Transverse colon (tissue), 4 donors: ENCODE measurements at places on chromosomes 1 and 21. TPM values are rescaled to one million over a fixed set of nuclear protein-coding genes. Genes with fewer than 3 reads are reported as not detected.

DNA sequence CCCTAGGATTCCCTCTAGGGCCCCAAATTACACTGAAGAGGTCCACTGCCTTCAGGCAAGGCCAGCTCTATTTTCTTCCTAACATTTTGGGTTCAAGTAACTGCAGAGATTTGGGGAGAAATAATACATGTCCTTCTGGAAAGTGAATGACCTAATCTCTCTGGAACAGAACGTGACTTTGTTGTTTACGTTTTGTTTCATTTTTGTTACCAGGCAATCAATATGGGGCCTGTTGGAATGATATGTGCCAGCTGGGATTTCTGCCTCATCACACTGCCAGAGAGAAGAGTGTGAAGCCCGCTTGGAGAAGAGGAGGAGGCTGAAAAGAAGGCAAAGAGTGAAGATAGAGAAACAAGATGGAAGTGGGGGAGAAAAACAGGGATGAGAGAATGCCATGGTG lies 116.7 kb downstream of the FASLG start:
- no peak for DNase-seq

NR5A2 gene
- total RNA-seq = 75.4 TPM

DNA sequence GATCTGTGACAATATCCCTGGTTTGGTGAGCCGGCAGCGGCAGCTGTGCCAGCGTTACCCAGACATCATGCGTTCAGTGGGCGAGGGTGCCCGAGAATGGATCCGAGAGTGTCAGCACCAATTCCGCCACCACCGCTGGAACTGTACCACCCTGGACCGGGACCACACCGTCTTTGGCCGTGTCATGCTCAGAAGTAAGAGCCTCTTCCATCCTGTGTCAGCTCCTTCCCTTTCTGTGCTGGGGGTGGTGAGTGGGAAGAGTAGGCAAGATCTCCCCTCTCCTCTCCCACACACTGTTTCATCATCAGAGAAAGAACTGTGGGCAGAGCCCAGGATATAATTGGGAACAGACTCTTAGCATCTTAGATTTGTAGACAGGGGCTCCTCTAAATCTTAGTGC lies 6.1 kb downstream of the WNT2B start:
- no peak for DNase-seq

S1PR1 gene
- total RNA-seq = 8.2 TPM

DNA sequence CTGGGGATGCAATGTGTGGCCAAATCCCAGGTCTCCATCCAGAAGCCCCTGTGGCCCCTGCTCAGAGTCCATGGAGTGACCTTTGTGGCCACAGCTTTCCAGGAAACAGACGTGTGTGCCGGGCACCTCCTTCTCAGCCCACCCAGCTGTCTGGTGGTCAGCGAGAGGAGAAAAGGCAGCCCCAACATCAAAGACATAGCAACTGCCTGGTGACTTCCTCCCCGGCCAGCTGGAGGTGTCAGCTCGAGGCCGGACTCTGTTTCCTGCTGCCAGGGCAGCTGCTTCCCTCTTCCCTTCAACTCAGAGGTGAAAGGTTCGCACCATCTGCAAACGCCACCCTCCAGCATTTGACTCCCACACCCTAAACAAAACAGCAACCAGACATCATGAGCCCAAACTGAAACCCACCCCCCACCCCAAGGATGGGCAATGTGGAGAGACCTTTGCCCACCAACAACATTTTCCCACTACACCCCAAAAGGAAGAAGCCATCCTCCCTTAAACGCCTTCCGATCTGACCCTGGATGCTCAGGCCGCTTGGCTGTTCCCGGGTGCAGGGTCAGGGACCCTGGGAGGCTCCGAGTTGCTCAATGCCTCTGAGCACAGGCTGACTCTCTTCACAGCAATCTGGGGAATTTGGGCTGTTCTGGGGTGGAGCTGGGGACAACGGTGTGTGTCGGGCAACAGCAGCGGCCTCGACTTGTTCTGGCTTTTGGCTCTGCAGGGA lies 162.3 kb downstream of the PSMG1 start:
- peak; percentile 39 for DNase-seq

KRTAP15-1 gene
- total RNA-seq = not detected

DNA sequence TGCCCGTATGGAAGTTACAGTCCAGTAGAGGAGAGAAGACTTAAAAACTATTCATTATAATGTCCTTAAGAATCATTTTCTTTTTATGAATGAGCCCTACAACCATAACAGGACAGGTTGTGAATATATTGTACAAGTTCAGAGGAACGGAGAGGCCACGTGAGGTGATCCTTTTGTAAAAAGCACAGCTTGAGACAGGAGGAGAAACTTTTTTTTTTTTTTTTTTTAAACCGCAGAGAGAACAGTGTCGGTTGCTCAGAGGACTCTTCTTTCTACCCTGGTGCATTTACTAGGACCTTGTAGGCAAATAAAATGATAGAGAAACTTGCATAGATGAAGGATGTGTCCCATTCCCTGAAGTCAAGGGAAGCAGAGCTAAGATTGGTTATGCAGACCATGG lies 32.1 kb downstream of the DYRK1A start:
- DNase-seq = no peak

- DNase-seq = no peak
These were observed 9.5 kb downstream of the PALMD start for GRCh38 chr1:99655376-99655775.

DNA sequence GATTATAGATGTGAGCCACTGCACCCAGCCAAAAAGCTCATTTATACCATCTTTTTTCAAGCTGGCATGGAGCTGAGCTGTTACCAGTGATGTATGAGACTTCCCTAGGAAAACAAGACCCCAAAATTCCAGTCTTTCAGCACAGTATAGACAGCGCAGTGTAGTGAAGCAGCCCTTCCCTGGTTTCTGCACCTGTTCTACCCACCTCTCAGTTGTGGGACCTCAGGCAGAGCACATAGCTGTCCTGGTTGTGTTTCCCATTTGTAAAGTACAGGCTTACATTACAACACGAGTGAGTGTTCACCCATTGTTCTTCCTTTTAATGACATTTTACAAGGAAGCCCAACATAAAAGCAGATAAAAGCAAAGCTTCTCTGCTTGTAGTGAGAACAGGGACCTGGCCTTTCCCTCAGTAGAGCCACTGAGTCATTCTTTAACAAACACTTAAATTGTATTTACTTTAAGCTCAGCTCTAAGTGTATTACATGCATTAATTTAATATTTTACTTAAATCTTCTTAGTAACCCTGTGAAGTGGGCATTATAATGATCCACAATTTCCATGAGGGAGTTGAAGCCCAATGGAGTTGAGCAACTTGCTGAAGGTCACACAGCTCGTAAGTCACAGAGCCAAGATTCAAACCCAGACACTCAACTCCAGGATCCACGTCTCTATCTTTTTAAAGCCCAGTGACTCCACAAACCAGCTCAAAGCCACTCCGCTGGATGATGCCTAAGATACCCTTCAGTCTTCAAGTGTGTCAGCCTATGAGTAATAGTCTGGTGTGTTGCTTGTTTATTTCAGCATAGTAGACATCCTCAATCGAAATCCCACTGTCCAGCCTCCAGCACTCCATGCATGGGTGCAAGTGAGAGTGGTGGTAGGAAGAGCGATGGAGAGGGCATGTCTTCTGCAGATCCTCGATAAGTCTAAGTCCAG lies 40.5 kb upstream of the CAPZB start:
- no peak for DNase-seq

DNA sequence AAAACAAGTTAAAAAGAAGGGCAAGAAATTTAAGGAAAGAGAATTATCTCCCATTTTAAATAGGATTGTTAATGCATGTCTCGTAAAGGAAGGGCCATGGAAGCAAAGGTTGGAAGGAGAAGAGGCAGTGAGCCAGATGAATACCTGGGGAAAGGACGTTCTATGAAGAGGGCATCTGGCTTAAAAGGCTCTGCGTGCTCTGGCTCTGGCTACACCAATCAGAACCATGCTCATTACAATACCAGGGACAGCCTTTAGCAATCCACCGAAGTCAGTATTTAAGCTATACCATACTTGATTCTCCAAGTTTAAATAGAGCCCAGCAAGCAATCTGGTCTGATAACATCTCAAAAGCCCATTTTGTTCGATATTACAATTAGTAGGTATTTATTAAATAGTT lies 58.5 kb upstream of the C1orf87 start:
- DNase-seq = no peak

- DNase-seq = no peak
These were observed 135.9 kb downstream of the SLC30A10 start for GRCh38 chr1:219792337-219793021.

DNA sequence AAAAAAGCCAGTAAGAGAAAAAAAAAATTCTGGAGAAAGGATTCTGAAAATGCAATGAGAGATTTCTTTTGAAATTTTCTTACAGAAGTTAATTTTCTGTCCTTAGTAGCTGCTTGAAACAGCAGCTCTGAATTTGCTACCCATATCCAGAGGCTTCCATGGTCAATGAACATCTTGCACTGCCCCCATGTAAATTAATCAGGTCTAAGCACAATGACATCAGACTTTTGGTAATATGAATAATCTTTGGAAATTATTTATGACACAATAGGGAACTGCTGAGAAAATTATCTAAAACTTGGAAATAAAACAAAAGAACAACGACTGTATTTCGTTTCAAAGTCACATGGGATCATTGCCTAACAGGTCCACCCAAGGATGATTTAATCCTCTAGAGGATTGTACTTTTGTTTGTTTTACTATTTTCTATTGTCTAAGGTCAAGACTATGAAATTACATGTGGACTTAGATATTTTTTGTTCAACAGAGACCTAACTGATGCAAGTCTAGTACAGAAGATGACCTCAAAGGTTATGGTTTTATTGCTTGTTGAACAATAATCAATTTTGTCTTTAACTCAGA lies 312.1 kb downstream of the BACH1 start:
- no peak for DNase-seq

GRCh38 chr1:57620605-57621004 lies 196.7 kb upstream of the DAB1 start:
- no peak for DNase-seq

GRCh38 chr1:203046984-203047630 lies 20.8 kb downstream of the PPFIA4 start:
- DNase-seq = no peak

PROK1 gene
- total RNA-seq = not detected

RIPPLY3 gene
- not detected for total RNA-seq

DNA sequence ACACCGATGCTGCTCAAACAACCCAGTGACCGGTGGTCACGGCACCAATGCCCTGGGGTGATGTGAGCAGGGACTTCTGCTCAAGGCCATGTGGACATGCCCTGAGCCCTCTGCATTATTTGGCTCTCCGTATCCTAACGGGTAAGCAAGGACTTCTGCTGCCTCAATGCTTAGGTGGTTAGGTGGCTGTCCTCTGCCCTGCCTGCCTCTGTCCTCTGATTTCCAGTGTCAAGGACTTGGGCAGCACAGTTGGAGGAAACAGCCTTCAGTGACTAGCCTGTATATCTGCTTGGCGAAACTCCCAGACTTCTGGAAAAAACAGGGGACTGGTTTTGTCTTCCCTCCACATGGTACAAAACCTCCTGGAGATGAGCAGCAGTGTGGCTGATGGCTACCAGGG lies 34.5 kb downstream of the DNAJC11 start:
- DNase-seq = no peak

DNA sequence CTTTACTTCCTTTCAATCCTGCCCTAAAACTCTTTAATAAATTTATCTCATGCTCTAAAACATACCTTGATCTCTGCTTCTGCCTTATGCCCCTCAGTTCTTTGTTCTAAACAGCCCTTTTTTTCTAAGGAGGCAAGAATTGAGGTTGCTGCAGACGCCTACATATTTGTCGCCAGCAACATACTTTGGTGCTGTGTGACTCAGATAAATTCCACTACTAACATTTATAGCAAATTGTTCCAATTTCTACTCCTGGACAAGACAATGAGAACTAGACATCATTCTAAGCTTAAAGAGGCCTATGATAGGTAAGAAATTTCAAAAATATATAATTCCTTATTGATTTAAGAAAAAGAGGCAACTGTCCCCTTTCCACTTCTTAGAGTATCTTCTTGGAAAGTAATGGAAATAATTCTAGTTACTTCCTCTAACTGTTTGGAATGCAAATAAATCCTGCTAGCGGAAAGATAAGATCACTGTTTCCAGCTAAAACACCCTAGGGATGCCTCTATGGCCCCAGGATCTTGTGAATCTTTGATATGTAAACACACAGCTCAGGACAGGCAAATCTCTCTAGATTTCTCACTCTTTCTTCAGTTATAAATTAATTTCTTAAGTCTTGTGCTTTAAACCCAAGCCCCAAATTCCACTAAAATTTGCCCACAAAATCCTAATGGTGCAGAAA lies 869.1 kb downstream of the KCNT2 start:
- DNase-seq = no peak

DNA sequence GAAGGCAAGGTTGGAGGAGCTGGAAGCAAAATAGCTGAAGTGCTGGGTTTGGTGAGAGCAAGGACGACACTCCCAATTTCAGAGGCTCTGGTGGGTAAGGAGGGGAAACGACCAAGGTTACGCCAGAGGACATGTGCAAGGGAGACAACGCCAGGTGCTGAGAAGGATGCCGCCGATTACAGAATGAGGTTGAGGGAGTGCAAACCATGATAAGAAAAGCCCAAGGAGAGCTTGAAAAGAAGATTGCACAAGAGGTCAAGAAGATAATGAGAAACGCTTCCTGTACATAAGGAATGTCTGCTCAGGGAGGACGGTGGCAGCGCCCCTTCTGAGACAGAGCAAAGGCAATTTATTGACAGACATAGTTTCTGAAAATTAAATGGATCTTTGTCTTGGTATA lies 382.0 kb upstream of the PROX1 start:
- no peak for DNase-seq
